DMS79 treated with DMSO at 0.1 percent for 48 hours (cell line): ENCODE measurements at places on chromosomes 6 and 20.

GRCh38 chr6:72974276-72974675 is 251.0 kb downstream of the KHDC1L start:
- no peak for DNase-seq

DNA sequence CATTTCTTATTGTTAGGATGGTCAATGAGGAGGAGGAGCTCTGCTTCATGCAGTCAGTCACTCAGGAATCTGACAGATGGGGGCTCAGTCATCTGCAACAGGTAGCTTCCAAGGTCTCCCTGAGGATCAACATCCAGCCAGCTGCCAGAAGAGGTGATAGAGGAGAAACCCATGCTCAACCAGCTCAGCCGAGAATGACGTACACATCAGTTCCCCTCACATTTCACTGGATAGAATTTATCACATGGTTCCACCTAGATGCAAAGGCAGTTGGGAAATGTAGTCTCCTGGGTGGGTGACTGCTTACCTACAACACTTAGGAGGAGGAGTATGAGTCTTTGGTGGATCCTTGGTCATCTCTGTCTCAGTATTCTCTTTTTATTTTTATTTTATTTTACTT is 144.5 kb downstream of the CEBPB start:
- no peak for DNase-seq

DNA sequence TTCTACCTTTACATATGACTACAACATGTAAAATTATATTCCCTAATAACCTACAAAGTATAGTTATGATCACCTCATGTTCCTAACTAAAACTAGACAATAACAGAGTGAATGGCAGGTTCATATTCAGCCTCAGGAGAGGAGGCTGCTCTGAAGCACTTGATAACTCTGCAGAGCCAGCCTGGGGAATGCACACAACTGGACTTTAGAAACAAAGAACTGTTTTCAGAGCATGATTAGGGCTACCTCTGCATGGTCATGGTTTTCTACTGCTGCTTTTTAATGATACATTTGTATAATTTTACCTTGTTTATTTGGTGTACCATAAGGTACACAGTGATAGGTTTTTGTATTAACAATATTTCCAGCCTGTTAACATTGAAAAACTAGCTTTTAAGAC is 50.3 kb downstream of the TRPC4AP start:
- no peak for DNase-seq

DNA sequence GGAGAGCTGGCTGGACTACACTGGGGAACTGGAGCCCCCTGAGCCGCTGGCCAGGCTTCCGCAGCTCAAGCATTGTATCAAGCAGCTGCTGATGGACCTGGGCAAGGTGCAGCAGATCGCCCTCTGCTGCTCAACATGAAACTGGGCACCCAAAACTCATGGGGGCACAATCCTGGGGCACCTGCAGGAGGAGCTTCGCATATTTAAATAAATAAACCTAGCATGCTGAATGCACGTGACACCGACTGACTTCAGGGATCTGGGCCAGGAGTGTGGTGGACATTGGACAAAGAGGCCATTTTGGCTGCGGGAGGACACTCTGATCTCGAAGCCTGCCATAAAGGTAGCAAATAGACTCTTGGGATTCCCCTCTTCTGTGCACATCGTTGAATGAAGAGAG is 6.8 kb downstream of the SCAND1 start:
- no peak for DNase-seq

- DNase-seq, result no peak
Observed at GRCh38 chr20:34977365-34978091, 21.9 kb downstream of the MYH7B start.

GRCh38 chr6:39217177-39217864 is 12.0 kb downstream of the KCNK5 start:
- DNase-seq, result no peak

DNA sequence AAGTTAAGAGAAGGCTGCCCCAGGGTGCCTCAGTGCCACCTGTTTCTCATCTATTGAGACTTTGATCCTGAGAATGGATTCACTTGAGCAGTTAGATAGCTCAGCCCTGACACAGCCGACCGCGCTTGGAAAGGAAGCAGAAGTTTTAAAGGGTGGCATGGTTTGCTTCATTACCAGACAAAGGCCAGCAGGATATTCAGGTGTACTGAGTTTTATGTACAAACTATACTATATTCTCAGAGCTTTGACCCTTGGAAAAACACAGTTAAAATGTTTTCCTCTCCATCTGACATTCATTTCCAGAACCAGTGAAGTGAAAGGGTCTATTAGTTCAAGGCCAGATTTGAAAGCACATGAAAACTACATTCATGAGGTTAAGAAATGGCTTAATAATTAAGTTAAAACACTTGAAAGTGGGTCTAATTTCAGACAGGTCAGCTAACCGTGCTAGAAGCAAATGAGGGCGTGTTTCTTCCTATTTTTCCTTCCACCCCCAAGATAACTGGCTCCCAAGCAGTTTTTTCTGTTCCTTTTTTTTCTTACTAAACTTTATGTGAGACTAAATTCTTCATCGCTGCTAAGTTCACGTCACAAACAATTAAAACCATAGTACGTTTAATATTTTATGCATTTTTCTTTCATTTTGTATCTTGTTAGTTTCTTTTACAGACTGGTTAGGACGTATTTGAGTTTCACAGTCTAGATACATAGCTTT is 385.3 kb upstream of the SOX4 start:
- DNase-seq, result no peak

DNA sequence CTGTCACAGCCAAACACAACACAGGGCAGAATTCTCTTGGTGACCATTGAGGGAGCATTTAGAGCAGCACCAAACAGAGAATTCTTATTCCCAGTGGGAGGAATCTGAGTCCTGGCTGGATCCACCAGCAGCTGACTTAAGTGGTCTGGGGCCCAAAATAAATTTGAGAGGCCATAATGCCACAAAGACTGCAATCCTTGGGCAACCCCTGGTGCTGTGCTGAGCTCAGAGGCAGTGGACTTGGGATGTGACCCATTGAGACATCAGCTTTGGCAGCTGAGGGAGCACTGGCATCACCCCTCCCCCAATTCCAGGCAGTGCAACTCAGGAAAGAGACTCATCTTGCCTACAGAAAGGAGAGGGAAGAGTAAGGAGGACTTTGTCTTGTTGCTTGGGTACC is 48.6 kb upstream of the THBS2 start:
- no peak for DNase-seq

DNA sequence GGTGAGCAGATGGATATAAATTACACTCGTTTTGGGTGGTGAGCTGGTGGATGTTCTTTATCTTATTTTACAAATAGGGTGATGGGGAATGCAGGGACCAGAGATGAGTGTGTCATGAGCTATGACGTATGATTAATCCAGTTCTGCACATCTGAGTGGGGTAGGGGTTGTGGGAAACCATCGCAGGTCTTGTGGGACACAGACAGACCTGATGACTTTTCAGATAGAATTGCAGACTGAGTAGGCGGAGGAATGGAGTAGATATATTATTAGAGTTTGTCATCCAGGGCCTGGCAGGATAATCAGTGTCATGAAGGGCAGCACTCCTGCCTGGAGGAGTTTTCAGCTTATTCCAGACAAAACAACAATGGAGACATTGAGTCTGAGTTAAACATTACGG is 12.9 kb upstream of the DSP start:
- DNase-seq, result no peak

GRCh38 chr20:18705490-18705889 is 108.1 kb upstream of the SCP2D1 start:
- no peak for DNase-seq

DNA sequence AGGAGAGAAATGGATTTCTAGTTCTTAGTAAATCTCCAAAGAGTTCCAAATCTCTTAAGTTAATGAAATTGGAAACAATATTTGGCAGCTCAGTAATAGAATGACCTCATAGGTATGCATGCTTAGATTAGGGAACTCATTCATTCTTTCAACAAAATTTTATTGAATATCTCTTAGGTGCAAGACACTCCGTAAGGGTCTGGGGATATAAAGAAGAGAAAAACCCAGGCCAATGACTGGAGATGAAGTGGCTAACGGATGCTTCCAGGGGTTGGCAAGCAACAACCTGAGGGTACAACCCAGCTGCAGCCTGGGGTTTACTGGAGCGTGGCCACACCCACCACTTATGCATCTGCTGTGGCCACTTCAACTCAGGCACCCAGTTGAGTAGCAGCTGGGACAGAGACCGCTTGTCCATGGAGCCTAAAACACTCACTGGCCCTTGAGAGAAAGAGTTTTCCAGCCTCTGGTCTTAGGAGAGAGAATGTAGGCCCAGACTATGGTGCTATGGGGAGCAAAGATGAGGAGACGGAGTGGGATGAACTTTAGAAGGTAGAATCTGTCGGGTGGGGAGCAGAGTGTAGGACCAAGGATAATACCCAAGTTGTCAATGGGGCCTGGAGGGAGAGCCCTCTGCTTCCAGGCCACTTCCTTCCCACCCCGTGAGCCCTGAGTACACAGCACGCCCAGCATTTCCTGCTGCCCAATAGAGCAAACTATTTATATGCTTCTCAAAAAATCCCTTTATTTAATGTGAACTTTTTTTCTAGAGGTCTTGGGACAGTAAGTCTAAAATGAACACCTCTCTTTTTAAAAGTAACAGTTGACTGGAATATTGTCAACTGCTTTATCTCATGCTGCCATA is 46.8 kb upstream of the PXDC1 start:
- DNase-seq, result peak; percentile 77

- no peak for DNase-seq
Observed at GRCh38 chr20:35007891-35008290, 52.2 kb downstream of the MYH7B start.

GRCh38 chr20:53586640-53587039 is 7.0 kb downstream of the ZNF217 start:
- no peak for DNase-seq

- no peak for DNase-seq
Observed at GRCh38 chr20:11682285-11682684, 235.4 kb upstream of the BTBD3 start.

GRCh38 chr6:52233975-52234823 is 10.1 kb downstream of the IL17F start:
- no peak for DNase-seq

DNA sequence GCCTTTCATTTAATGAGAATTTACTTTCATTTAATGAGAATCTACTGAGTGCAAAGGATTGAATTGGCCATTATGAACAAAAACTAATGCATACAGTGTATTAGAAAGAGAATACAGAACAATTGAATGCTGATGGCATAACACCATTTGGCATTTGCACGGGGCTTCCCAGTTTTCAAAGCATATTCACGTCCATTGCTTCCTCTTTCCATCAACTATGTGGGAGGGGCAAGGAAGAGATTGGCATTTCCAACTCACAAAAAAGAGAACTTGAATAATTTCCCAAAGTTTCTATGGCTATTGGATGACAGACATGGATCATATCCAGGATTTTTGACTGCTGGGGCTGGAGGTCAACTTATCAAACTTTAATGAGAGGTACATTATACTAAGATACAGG is 23.2 kb upstream of the ARG1 start:
- no peak for DNase-seq

DNA sequence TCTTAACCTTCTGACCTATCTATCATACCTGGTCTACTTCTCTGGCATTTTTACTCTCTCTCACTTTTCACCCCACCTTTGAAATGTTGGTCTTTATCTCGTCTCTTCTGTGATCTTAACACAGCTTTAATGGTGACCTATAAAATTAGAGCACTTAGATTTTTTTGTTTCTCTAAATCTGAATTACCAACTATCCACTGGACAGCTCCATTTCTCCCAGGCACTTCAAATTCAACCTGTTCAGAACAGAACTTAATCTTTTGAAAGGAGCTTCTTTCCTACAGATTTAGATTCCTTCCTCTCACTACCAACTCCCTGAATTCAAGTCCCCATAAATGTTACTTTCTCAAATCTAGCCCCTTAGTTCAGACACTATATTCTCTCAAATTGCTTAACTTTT is 15.0 kb upstream of the MTFR2 start:
- no peak for DNase-seq

DNA sequence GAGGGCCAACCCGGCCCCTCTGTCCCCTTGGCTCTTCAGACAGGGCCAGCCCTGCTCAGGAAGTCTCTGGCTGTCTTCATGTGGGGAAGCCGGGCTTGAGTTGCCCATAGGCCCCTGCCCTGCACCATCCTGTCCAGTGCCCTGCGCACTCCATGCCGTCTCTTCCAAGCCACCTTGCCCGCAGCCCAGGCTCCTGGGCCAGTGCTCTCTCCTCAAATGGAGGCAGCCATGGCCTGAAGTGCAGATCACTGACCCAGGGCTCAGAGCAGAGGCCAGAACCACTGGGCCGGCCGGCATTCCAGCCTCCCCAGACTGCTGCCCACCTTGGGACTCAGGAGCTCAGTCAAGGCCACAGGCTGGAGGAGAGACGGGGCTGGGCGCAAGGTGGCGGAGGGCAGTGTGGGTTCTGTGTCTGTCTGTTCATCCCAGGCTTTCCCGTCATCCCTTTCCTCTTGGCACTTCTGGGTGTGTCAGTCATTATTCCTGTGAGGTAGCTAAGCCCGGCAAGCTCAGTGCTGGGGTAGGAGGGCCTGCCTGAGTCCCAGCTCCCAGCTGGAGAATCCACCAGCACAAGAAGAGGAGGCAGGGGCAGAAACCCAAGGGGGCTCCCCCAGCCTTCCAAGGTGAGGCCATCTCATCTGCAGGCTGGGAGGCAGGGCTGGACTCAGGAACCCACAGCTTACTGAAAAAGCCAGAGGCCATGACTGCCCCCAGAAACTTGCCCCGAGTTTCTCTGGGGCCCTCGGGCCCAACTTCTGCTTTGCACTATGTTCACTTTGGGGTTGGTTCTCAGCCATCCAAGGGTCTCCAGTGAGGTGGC is 22.4 kb downstream of the SDCBP2 start:
- DNase-seq, result no peak

DNA sequence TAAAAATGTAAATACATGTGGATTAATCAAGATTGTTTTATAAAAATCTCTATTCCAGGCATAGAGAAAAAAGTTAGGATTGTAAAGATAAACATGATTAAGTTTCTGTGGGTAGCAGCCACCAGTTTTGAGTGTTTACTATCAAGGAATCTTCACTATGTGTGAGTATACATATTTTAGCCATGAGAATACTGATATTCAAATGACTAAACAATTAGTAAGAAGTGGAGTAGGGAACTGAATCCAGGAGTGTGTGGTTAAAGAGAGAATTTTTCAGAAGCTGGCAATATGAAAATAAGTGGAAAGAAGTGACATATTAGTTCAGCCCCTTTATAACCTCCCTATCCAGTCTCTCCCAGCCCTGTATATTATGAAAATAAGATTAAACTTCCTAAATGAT is 10.3 kb downstream of the ELOVL2 start:
- no peak for DNase-seq

GRCh38 chr20:49308875-49309274 is 31.0 kb upstream of the ZNFX1 start:
- DNase-seq, result no peak
